ENCODE measurements at places on chromosomes 6 and 20.

GRCh38 chr20:10300582-10301446, 82.2 kb downstream of the SNAP25 start:
- DNase-seq: no peak

DNA sequence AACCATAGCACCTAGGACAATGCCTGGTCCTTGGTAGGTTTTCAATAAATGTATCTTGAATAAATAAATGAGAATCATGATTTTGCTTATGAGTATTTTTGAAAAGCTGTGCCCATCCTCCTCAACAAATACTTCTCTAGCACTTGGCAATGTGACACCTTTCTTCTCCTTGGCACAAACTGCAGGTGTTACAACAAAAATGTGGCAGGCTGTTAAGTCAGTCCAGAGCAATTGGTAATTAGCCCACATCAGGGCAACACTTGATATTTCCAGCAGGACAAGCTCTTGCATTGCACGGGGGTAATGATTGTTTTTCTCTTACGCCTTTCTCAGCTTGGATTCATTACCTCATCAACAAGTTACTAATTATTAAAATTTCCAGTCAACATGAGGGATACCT, 31.6 kb upstream of the SNX9 start:
- DNase-seq: no peak

DNA sequence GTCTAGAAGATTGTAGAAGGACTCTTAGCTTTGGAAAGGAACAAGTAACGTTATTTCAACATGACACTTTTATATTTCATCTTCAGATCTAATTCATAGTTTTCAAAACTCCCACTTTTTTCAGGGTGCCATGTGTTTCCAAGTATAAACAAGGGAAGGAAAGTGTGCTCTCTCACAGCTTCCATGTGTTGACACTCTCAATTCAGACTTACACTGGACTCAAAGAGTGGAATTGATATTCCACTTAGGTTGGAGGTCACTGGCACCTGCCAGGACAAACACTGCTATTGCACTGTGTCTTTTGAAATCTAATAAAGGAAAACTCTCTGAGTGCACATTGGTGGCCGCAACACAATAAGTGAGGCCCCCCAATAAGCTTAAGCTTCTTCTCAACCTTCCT, 22.5 kb upstream of the SAMD3 start:
- no peak for DNase-seq

- no peak for DNase-seq
Observed at GRCh38 chr20:58436868-58437645, 48.0 kb downstream of the VAPB start.

- DNase-seq: no peak
Observed at GRCh38 chr6:161186173-161186769, 87.6 kb downstream of the AGPAT4 start.

DNA sequence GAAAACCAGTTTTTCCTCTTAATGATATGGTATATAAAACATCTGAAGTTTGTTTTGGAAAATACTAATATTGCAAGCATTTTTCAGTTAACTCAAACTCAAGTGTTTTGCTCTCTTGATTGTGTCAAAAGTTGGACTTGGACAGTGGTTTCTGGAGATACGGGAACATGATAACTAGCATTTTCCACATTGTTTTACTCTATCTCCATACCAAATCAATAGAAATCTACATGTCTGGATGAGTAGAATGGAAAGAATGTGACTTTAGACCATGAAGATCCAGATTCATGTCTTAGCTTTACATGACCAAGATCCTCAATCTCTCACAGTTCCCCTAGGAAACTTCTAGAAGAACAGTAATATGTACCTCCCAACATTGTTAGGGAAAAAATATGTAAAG, 22.2 kb upstream of the FBXO30 start:
- no peak for DNase-seq

DNA sequence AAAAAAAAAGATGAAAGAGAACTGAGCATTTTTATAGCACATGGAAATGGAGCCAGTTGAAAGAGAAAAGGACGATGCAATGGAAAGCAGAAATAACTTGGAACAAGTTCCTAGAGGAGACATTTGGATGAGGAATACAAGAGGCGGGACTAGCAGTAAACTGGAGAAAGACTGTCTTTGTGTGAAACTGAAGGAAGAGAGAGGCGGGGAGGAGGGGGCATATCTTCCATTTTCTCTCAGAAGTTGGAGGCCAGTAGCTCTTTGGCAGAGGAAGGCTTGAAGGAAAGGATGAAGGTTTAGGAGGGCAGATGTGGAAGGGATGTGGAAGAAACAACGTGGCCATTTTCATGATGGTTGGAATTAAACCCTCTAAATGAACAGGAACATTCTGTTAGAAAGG, 33.0 kb upstream of the ADGRF1 start:
- no peak for DNase-seq

GRCh38 chr6:101199441-101199840, 194.1 kb upstream of the GRIK2 start:
- DNase-seq: no peak

DNA sequence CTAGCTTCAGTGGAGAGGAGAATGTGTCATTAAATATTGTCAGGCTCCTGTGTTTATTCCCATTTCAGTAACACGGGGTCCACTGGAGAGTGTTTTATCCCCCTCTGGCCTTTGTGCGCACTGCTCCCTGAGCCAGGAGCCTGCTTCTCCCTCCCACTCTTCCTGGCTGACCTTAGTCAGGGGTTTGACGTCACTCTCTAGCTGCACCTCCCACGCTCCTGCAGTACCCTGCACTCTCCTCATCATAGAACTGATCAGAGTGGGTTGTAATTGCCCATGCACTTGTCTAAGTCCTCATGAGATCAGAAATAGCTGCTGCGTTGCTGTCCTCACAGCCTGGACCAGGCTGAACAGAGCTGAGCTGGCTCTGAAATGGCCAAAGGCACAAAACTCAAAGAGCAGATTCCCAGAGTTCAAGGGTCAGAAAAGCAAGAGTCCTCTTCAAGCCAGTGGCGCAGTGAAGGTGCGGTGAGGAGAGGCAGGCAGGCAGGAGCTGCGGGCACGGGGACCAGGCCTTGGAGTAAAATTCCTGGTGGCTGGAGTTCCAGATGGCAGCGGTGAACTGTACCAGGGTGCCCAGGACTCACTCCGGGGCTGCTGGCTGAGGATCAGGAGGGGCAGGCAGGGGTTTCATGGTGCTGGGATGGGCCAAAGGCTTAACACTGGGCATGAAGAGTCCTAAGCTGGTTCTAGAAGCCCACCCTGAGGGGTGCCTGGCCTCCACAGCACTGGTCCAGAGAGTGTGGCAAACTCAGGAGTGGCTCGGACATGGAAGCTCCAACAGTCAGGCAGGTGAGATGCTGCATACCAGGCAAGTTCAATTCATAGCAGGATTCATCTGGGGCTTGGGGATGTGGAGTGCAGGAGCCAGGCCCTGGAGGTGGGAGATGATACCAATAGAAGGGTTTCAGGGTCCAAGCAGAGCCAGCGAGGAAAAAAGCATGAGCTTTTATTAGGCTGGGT, 170.9 kb downstream of the SCP2D1 start:
- DNase-seq: no peak

DNA sequence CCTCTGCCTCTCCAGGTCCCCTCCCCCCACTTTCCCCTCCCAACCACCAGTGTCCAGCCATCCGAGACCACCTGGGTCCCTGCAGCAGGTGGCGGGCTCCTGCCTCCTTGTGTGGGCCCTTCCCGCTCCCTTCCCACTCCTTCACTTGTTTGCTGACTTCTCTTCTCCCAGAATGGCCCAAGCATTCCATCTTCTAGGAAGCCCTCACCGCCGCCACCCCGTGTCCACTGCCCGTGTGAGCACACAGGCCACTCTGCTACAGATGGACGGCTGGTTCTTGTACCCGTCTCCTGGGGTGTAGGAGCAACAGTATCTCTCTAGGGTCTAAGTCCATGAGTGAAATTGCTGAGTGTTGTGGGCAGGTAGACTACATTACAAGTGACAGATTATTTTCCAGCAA, 15.0 kb downstream of the BPHL start:
- DNase-seq: no peak

DNA sequence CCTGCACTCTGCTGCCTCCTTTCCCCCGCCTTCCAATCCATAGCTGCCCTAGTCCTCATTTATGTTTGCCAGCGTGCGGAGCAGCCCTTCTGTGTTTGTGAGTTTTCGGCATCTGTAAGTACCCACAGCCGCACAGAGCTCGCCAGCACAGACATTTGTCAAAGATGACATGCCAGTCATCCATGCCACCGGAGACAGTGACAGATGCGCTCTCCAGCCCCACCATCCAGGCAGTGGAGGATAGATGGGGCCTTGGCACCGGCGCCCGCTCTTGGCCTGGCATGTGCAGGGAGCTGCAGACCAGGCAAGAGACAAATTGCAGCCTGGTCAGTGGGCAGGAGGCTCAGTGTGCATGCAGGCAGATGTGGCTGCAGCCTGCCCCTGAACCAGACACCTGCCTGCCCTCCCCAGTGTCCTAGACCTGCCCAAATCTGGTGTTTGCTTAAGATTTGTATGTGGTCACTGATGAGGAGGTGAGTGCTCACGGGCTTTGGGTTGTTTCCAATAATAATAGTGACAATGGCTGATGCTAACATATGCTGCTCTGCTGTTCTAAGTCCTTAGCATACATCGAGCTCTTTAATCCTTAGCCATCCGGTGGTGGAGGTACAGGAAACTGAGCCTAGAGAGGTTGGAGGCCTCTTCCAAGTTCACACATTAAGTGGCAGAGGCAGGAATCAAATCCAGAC, 78.1 kb downstream of the UNC5CL start:
- no peak for DNase-seq

- no peak for DNase-seq
Observed at GRCh38 chr20:3121271-3121911, 36.9 kb upstream of the AVP start.

GRCh38 chr6:142861711-142862110, 83.3 kb downstream of the HIVEP2 start:
- DNase-seq: no peak

DNA sequence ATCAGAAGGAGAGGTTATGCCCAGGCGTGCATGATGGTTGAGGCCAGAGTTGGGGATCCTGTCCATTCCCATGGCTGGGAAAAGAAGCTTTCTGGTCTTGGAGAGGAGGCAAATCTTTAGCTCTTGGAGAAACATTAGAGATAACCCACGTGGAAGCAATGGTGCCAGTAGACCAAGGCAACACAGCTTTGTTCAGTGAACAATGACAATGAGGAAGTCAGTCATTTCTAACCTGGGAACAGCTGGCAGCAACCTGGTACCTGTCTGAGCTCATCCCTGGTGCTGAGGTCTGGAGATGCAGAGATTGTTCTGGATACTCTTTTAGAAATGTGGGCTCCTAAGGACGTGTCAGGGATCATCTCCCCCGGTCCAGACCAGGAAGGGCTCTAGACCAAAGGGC, 76.7 kb upstream of the PAX1 start:
- no peak for DNase-seq

DNA sequence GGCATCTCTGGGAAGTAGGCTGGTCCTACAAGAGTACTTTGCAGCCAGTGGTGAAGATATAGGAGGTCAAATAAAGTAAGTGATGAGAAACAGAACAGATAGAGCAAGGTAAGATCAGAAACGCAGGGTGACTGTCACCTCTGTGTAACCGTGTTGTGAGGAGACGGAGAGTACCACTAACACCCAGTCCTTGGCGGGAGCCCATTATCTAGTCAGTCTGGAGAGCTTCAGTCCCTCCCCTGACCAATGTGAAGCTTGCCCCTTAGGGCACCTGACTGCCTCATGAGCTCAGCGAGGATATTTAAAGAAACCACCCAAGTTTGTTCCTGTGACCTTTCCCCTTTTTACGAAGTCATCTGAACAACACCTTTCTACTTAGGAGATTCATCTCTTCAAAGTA, 110.0 kb downstream of the SAMD5 start:
- no peak for DNase-seq

- no peak for DNase-seq
Observed at GRCh38 chr6:52820198-52820597, 16.6 kb upstream of the GSTA1 start.

- no peak for DNase-seq
Observed at GRCh38 chr6:7649037-7649810, 59.2 kb downstream of the SNRNP48 start.

- no peak for DNase-seq
Observed at GRCh38 chr6:99522531-99522930, 7.3 kb upstream of the USP45 start.

GRCh38 chr20:32614303-32614702, 29.2 kb upstream of the NOL4L start:
- DNase-seq: no peak

DNA sequence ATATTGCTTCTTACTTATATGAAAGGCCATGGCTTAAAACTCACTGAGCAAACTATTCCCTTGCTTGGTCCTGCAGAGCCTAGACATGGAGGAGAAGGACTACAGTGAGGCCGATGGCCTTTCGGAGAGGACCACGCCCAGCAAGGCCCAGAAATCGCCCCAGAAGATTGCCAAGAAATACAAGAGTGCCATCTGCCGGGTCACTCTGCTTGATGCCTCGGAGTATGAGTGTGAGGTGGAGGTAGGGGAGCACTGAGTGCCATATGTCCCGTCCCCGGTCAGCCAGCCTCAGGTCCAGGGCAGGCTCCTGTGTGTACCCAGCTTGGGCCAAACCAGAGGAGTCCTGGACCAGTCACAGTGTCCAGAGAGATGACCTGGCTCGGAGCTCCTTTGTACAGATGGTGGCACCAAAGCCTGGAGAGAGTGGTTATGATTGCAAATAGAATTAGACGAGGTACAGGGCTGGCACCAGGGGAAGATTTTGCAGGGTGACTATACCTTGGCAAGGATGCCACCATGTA, 21.0 kb downstream of the EPB41L1 start:
- no peak for DNase-seq

DNA sequence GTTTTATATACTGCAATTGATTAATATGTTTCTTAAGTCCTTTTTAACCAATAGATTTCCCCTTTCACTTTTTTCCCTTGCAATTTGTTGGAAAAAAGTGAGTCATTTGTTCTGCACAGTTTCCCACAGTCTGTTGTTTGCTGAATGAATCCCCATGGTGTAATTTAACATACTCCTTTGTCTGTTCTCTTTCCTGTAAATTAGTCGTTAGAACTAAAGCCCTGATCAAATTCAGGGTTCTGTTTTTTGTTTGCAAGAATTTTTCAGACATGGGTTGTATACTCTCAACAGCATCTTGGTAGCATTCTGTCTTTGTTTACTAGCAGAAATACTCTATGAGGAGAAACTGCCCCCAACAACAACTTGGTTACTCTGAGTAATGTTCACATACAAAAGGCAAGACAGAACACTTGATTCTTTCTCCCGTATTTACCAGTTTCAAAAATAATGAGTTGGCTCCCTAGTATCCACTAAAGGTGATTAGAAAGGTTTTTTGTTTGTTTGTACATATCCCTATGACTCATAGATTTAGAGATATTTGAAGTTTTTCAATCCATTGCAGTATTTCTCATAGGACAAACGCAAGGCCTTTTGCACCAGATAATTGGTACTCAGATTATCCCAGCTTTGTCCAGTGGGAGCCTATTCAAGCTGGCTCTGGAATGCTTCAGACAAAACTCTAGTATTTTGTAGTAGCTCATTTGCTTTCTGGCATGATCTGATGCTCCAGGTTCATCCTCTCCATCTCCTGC, 16.5 kb downstream of the BLOC1S5 start:
- DNase-seq: no peak

- DNase-seq: no peak
Observed at GRCh38 chr20:50048420-50049166, 64.4 kb downstream of the UBE2V1 start.

- no peak for DNase-seq
Observed at GRCh38 chr6:155444952-155445903, 10.4 kb downstream of the NOX3 start.

GRCh38 chr6:43982084-43982625, 145.1 kb downstream of the MRPL14 start:
- no peak for DNase-seq
